Retinal pigment epithelial cell (primary cell): ENCODE measurements at places on chromosomes 16 and 17.

- DNase-seq: no peak
Measured at GRCh38 chr17:31511195-31511578, 119.7 kb downstream of the RAB11FIP4 start.

DNA sequence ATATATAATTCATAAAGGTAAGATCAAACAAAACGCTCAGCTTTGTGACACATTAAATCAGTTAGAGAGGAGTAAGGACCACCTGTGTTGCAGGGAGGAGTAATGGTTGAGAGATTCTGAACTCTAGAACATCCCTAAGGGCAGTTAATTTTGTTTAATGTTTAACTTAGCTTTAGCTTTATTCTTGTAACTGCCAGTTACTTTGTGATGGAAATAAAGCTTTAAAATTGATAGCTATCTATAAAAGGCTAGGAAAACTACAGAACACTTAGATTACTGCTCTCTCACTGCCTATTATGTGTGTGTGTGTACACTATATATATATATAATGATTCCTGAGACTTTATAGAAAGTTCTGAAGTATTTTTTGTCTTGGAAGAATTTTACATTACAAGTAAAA, 37.8 kb downstream of the PTRH2 start:
- no peak for DNase-seq

- no peak for DNase-seq
Measured at GRCh38 chr17:9026741-9027140, 5.4 kb downstream of the NTN1 start.

GRCh38 chr16:8346294-8346693, 244.0 kb downstream of the TMEM114 start:
- DNase-seq: no peak

DNA sequence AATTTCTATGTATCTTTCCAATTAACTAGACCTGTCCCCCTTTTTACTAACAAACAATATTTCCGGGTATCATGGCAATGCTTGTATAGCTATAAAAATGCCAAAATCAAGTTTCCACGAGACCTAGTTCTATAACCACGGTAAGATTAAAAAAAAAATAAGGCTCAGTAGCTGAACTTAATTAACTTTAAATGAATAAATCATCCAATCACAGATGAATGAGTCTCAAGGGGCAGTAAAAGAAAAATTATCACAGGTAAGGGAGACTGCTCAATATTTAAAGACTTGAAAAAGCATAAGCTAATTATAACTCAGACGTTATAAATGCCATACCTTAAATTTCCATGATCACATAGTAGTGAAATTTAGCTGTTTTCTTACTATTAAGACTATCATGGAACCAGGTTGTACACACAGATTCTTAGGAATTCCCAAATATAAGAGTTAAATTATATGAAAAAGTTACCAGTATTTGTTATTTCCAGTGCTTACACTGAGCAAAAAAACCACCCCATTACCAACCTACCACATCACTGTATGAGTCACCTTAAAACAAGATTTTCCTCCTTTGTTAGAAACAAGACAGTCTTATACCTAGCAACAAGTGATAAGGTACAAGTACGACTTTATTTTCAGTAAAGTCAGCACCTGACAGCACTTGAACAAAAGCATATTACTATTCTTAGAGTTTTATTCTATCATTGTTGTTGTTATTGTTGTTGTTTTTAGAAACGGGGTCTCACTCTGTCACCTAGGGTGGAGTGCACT, 20.6 kb downstream of the SSH2 start:
- no peak for DNase-seq

- DNase-seq: peak; percentile 72
Measured at GRCh38 chr17:57578608-57579225, 166.4 kb downstream of the CCDC182 start.
